ENCODE measurements at places on chromosomes 3 and 15.

DNA sequence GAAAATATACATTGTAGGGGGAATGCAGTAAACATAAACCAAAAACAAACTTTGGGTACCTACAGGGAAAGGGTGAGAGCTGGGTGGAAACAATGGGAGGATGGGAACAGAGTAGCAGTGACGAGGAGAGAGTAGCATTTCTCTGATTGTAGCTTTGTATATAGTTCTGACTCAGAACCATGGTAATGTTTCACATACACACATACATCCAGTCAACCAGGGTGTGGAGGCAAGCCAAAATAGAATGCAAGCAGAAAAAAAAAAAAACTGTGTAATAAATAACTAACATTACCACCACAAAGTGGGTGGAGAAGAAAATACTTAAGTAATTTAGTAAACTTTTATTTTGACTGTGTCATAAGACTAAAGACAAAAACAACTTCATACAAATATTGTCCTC lies 27.2 kb downstream of the BCL2A1 start:
- no peak for DNase-seq

DNA sequence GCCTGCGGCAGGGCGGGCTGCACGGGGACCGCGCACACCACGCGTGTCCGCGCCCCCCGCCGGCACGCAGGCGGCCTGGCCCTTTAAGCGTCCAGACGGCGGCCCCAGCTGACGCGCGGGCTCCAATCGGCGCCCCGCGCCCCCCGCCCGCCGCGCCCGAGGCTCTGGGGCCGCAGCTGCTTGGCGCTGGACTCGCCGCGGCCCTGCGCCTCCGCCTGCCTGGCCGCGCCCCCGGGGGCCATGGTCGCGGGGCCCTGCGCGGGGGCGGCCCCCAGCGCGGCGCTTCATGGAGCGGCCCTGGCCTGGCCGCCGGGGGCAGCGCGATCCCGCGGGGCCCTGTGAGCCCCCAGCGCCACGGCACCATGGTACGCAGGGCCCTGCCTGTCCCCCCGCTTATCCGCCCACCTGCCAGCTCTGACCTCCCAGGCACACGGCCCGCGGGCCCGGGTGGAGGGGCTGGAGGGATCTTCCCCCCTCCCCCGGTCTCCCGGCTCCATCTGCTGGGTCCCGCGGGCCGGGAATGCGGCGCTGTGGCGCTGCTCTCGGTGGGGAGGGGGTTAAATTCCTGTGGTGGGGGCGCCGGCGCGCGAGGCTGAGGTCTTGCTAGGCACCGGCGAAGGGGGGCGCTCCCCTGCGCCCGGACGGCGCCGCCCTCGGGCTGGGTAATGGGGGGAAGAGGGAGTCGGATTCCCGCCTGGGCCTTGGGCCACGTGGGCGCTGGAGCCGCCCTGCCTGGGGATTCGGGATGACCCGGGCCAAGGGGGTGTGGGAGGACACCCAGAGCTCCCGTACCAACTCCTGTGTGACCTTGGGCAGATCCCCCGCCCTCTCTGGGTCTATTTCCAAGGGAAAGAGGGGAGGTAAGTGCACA lies 1.1 kb downstream of the ZBTB47 start:
- peak; percentile 87 for DNase-seq

GRCh38 chr3:60549863-60550262 lies 701.4 kb downstream of the FHIT start:
- no peak for DNase-seq

DNA sequence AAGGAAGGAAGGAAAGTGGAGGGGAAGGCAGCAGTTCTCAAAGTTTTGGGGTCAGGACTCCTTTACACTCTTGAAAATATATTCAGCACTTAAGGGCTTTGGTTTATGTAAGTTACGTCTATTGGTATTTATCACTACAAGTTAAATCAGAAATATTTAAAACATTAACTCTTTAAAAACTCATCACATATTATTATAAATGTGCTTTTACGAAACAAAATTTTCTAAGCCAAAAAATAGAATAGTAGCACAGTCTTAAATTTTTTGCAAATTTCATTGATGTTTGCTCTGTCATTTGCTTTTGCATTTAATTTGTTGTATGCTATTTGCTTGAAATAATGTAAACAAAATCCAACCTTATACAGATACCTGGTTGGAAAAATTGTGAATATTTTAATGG lies 7.5 kb downstream of the UBE2Q2 start:
- DNase-seq, result no peak

All from eye (tissue), 1 donor.